ENCODE measurements at places on chromosomes 1 and 21.
A peak's percentile ranks its signal among the peaks of the same experiment; 100 is the strongest.

- DNase-seq = no peak
Observed at GRCh38 chr1:78061825-78062523, 16.2 kb downstream of the GIPC2 start.

DNA sequence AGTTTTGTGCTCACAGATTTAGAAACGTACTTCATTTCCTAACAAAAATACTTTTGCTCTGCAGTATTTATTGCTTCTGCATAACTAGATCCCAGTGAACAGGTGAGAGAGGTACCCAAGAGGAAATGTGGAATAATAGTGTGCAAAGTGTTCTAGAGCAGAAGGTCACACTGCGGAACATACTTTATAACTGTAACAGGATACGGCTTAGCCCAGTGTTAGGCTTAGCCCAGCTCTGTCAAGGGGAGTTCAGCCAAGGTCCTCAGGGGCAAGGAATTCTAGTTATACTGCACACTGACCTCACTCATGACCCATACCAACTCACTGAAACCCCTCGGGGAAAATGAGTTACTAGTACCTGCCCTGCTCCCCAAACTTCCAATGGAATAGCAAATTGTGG lies 55.3 kb downstream of the PTPN14 start:
- DNase-seq = no peak

GRCh38 chr21:27040738-27041469 lies 74.0 kb upstream of the ADAMTS5 start:
- DNase-seq = no peak

DNA sequence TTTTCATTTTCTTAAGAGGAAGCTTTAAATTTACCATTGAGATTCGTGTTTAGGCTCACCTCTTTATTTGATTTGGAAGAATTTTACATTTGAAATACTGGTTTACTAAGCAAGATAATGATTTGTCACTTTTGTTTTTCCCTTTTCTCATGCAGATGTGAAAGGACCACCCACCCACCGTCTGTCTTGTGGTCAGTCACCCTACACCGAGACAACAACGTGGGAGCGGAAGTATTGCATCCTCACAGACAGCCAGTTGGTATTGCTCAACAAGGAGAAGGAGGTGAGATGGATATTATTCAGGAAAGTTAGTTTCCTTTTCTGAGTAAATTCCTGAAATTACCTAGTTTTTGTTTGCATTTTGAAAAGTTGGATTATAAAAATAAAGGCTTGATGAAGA lies 189.5 kb downstream of the RASAL2 start:
- no peak for DNase-seq

GRCh38 chr1:200471739-200472138 lies 61.9 kb upstream of the ZNF281 start:
- DNase-seq = no peak

GRCh38 chr1:225883616-225884265 lies 1.6 kb upstream of the TMEM63A start:
- no peak for DNase-seq

DNA sequence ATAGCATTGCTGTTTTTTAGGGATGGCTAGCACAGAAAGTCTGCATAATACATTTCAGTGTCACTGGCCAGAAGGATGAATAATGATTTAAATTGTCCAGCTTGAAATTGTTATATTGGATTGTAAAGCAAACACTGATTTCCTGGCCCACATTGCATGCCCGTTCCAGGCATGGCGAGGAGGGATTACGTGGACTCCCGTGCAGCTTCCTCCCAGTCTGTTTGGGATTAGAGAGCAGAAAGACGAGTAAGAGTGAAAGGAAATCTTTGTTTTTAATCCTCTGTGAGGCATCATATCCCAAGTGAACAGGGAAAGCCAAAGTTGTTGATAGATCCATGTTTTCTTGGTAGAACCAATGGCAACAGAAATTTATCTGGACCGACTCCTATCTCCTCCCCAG lies 8.4 kb downstream of the TRIM58 start:
- DNase-seq = no peak

DNA sequence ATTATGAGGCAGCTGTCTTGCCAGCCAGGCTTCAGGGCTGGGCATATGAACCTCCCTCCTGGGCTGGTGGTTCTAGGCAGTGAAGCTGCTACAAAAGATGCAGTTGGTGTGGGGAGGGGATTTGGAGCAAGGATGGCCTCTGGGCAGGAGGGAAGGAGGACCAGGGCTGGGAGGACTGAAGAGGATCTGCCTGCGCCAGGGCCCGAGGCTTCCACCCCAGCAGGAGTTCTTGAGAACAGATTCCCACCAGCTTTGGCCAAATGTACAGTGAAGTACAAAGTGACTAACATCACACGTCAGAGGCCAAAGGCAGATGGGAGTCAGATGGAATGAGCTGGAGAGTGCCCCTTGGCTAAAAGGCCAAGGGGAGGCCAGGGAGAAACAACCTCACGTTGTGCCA lies 62.4 kb downstream of the DDX20 start:
- no peak for DNase-seq

DNA sequence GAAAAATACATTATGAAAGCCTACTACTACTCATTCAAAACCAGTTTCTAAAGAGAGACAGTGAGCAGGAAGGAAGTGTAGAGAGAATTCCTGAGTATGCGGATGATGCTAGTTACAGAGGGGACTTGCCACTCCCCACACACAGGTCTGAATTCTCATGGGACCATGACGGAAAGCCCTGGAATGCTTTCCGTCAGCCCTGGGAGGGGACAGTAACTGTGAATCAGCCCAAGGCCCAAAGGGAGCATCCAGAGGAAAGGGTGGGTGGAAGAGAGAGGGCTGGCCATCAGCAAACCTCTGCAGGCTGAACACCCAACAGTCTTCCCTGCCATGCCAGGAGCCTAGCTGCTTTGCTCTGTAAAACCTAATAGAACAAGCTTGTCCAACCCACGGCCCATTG lies 36.4 kb downstream of the RCSD1 start:
- DNase-seq = no peak

GRCh38 chr1:107394301-107394700 lies 253.5 kb downstream of the NTNG1 start:
- DNase-seq = no peak

GRCh38 chr1:34663031-34663430 lies 91.8 kb upstream of the GJB5 start:
- DNase-seq = no peak

GRCh38 chr1:26378088-26378878 lies 5.7 kb upstream of the ZNF683 start:
- DNase-seq = no peak

- no peak for DNase-seq
Observed at GRCh38 chr1:228784181-228784580, 48.9 kb downstream of the RHOU start.

- no peak for DNase-seq
Observed at GRCh38 chr1:199038156-199038555, 399.3 kb downstream of the PTPRC start.

GRCh38 chr1:166511761-166512160 lies 327.5 kb upstream of the POGK start:
- no peak for DNase-seq

DNA sequence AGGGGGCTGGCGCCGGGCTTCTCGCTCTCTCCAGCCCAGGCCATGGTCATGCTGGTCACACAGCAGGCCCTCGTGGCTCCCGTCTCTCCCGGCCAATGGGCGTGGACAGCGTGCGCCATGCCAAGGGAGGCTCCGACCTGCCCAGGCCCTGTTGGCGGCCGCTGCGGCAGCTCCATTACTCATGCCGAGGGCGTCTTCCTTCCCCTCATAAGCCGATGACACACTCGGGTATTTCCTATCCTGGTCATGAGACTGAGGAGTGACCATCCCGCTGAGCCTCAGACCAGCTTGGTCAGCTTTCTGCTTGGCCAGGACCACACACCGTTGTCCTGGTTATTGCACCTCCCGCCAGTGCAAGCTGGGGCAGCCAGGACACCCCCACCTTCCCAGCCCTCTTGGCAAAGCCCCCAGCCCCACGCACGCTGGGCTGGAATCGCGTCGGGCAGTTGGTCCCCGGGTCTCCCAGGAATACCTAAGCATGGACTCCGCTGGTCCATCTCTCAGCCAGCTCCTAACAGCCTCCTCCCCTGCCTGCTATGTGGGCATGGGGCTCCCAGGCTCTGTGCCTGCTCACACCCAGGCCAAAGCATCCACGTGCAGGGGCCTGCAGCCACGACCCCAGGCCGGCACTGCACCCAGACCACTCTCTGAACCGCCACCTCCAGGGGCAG lies 49.8 kb downstream of the ARHGEF16 start:
- no peak for DNase-seq

DNA sequence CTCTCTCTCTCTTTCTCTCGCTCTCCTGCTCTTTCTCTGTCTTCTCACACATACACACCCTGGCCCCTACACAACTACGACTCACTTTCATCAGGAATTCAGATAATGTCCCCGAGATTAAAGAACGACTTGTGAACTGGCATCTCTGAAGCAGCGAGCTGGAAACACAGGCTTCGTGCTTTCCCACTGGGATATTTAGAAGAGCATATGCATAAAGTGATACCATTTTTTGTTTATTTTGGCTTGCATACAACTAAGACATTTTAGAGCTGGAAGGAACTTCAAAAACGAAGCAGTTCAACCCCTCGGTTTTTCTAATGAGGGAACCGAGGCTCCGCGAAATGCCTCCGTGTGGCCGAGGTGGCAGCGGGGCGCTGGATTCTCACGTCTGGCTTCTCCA lies 88.6 kb downstream of the ZBTB18 start:
- no peak for DNase-seq

DNA sequence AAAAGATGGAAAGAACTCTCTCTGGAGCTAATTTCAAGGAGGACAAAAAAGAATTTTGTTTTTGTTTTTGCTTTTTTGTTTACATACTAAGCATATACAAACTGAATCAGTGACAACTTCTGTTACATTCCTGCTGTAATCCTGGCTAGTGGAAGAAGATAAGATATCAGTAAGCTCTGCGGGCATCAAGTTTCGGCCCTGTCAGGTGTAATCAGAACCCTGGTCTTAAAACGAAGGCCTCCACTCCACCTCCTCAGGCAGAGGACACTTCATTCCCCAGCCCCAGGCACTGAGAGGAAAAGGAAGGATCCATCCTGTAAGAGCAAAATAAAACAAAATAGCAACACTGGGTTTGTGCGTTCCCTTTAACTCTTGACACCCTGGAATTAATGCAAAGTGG lies 88.9 kb upstream of the ARHGAP29 start:
- DNase-seq = no peak

DNA sequence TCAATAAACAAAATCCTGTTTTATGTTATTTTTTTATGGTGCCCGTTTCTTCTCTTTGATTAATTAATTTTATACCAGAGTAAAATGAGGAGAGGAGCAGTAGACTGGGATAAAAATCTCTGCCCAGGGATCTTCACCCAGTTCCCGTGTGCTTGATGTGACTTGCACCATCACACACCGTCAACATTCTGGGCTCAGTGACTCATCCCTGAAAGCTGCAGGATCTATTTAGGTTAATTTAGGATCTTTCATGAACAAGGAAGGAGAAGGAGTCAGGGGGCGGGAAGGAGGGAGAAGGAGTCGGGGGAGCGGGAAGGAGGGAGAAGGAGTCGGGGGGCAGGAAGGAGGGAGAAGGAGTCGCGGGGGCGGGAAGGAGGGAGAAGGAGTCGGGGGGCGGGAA lies 182.4 kb downstream of the SMYD3 start:
- DNase-seq = no peak

DNA sequence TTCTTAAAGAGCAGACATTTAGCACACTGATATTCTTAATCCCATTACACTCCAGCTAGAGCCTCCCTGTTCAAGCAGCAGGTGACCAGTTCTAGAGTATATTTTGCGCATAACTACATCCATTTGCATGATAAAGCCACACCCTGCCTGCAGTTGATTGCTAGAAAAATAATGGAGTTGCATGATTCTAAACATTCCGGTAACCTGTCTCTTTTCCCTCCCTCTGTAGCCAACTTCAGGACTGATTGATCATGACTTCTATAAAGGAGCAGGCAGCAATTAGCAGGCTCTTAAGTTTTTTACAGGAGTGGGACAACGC lies 14.9 kb downstream of the ARMH1 start:
- no peak for DNase-seq

- DNase-seq = no peak
Observed at GRCh38 chr1:201178718-201179117, 11.9 kb upstream of the IGFN1 start.

DNA sequence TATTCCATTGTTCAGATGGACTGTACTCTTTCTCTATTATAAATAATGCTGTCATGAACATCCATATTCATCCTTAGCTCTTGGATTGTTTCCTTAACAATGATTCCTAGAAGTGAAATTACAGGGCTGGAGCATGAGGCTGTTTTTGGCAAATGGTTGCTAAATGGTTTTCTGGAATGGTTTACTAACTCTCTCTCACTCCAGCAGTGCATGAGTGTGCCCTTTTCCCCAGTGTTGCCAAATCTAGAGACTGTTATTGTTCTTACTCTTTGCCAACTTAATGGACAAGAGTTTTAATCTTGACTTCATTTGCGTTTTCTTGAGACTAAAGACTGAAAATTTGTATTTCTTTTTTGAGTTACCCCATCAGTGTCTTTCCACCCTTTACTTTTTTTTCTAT lies 113.0 kb downstream of the PAPPA2 start:
- DNase-seq = no peak

DNA sequence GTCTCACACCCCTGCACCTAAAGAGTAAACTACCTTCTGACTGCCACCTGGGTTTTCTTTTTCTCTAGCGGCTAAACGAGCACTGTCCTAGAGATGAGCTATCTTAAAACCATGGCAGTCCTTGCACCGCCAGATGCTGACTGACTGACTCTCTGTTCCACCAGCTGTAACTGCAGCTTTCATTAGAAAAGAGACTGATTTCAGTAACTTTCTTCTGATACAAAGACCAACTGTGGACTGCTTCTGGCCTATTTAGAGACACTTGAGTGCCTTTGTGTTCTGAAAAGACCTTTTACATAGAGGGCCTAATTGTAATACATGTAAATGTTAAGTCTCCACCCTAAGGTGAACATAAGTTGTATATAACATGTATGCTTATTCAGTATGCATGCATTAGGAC lies 152.5 kb downstream of the DISC1 start:
- no peak for DNase-seq

DNA sequence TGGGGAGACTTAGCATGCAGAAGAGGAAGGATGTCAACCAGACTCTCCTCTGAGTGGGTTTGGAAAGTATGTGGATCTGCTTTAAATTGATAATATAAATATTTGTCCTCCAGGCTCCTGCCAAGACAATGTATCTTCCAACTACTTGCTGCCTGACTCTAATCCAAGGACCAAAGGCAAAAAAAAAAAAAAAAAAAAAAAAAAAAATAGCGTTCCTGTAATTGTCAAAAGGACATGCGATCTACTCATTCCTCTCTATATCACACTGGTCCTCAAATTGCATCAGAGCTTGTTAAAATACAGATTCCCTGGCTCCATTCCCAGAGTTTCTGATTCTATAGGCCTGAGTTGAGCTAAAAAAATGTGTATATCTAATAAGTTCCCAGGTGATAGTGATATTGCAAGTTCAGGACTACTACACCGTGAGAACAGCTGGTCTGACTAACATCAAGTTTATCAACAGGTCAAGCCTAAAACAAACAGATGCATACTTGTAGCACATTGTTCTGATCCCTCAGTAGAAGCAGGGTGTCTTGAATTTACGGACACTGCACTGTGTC lies 141.3 kb downstream of the TNR start:
- DNase-seq = no peak

- peak; percentile 15 for DNase-seq
Observed at GRCh38 chr1:223811634-223812101, 34.1 kb downstream of the TP53BP2 start.
